Stimulated activated memory B cell treated with anti-CD40 and anti-IgM and Interleukin-4, amounts not matched to agents 10 μg/mL and 1 μg/mL and 100 μg/mL, for 72 hours (primary cell): ENCODE measurements at places on chromosomes 12 and 14.

DNA sequence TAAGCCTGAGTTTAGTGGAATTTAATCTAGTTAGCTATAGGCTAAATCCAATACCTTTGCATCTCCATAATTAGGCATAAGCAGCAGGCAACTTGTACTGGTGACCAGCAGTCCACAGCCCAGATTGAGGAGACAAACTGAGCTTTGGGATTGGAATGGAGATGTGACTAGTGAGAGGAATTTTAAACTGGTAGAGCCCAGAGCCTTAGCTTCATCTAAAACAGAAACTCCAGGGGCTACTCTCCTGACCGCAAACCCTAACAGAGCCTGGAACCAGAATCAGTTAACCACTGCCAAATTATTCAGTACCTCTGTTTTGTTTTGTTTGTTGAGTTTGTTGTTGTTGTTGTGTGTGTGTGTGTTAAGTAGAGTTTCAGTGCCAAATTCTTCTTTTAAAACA lies 53.2 kb downstream of the TSPAN19 start:
- no peak for ATAC-seq

DNA sequence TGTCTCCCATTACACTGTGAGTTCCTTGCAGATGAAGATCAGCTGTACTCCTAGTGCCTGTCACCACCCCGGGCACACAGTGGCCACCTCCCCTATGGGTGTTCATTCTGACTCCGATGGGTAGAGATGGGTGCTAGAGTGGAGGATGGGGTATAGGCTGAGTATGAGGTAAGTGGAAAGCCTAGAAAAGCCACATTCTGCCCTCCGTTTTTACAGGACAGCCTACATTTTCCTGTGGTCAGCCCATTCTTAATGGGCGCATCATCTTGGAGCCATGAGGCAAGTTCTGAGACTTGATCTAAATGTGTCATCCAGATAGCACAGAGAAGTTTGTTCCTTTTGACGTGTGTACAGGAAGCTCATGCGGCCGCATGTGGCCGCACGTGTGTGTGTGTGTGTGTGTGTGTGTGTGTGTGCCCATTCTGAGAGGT lies 166.7 kb upstream of the HIF1A start:
- ATAC-seq = peak; percentile 42

GRCh38 chr14:104436741-104437701 lies 142.5 kb upstream of the C14orf180 start:
- no peak for ATAC-seq

DNA sequence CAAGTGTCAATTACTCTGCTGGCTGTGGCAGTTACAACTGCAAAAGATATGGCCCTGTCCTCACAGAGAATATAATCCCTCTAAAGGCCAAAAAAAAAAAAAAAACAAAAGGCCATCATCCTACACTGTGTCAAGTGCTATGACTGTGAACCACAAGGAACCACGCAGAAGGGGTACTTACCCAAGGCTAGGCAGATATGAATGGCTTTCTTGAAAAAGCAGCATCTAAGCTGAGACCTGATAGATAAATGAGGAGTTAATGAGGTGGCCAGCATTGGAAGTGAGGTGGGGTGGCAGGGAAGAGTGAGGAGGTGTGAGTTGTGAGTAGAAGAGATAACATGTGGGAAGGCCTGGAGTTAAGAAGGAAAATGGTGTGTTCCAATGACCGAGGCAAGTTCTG lies 16.4 kb upstream of the IL22 start:
- no peak for ATAC-seq

DNA sequence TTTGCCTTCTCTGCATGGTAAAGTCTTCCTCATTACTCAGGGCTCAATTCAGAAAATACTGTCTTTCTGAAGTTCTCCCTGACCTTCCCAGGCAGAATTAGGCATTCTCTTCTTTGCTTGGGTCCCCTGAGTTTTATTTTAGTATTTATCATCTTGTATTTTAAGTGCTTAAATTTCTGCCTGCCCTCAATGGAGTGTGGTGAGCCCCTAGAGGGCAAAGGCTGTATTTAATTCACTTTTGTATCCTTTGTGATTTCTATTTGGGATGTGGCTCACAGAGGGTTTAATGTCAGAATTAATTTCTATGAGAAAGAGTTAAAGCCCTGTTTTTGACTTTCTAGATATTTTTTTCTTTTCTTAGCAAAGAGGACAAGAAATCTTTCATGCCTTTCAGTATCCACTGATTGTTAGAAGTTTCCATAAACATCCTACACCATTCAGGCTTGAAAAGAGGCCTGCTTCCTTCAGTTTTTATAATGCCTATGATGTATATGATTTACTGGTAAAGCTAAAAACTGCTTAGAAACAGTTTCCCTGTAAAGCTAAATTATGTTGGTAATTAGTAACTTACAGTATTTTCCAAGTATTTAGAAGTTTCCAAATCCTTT lies 55.6 kb upstream of the PTPRB start:
- ATAC-seq = no peak

- ATAC-seq = no peak
These were observed 15.8 kb upstream of the RASSF8 start for GRCh38 chr12:25942709-25943108.

- ATAC-seq = no peak
These were observed 19.5 kb downstream of the MAPK1IP1L start for GRCh38 chr14:55070981-55071411.

DNA sequence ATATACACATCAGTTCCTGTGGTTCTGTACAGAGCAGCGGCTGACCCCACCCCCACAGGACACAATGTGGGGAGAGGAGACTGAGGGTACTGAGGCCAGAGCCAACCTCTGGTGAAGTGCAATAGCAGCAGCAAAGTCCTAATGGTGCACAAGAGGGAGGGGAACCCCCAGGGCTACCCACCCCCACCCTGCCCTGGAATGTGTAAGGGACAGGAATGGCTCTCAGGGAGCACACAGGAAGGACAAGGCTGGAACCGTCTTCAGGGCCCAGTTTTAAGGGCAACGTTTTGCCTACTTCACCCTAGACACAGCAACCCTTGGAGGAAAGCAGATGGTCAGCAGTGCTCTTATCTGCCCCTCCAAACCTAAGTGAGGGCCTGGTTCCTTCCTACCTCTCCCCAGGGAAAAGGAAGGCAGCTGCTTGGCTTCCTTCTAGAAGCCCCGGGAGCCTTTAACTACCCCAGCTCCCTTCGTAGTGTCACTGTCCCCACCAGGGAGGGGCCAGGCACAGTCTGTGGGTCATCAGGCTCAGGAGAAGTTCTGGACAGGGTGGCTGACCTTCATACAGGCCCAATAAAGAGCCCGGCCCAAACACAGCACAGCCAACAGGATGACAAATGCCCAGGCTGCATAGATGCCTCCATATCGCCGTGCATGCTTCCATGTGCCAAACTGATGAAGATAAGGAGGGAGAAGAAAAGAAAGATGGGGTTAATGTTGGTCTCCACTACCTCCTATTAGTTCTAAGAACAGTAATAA lies 3.0 kb downstream of the PIP4P1 start:
- ATAC-seq = no peak

DNA sequence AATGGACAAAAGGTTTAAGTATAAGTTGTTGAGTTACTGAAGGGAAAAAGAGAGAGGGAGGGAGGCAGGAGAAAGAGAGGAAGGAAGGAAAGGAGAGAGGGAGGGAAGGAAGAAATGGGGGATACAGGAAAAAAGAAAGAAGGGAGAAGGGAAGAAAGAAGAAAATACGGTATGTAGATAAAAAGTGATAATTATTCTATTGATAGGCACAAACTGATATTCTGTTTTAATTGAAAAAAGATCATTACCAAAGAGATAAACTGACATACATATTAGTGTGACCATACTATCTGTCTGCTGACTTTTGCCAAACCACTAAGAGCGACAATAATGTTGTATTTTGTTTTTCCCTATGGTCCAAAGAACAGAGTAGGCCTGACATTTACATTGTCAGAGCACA lies 154.5 kb downstream of the LRFN5 start:
- ATAC-seq = no peak

GRCh38 chr12:62264706-62265105 lies 4.5 kb downstream of the USP15 start:
- no peak for ATAC-seq

GRCh38 chr12:28059668-28060067 lies 87.1 kb upstream of the PTHLH start:
- ATAC-seq = no peak

DNA sequence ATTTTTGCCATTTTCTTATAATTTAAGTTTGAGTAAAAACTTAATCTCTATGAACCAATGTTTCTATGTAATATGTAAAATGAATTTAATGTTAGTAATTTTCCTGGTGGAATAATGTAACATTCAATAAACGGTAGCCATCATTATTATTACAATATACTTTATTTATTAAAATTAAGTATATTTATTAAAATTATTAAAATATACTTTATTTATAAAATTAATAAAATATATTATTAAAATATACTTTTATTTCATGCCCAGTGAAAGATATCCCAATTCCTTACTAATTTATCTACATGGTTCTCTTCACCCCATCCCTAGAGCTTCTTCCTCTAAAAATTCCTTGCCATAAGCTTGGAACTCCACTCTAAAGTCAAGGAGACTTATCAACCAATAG lies 2.5 kb downstream of the CAPS2 start:
- no peak for ATAC-seq

- ATAC-seq = no peak
These were observed 153.9 kb downstream of the KIF26A start for GRCh38 chr14:104292084-104292970.

DNA sequence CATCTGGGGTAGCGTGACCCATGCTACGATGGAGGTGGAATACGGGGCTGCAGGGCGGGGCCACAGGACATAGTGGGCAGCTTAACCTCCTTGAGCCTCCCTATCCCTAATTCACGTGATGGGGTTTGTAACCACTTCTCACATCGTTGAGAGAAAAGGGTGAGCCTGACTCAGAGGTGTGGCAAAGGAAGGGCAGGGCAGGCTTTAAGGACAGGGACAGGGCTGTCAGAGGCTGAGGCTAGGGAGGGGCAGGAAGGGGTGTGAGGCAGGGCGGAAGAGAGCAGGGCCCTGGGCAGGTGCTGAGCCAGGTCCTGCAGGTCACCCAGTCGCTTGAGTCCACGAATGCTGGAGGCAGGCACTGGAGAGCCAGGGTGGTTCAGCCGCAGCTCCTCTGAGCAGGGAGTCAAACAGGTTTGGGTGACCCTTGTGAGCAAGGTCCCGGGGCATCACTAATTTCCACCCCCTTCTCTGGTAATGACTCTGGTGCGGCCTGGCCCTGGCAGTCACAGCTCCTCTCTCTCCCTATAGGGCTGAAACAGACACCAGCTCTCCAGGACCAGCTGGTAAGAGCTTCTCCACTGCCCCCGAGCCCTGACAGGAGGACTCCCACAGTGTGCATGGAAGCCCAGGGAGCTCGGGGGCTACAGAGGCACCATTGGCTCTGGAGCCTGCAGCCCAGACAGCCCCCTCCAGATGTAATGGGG lies 7.5 kb upstream of the AQP2 start:
- no peak for ATAC-seq

DNA sequence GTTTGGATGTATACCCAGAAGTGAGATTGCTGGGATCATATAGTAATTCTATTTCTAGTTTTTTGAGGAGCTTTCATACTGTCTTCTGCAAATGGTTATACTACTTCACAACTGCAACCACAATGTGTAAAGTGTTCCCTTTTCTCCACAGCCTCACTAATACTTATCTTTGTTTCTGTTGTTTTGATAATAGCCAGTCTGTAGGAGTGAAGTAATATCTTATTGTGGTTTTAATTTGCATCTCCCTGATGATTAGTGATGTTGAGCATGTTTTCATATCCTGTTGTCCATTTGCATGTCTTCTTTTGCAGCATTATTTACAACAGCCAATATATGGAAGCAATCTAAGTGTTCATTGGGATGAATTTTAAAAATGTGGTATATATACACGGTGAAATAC lies 29.9 kb downstream of the GABARAPL1 start:
- ATAC-seq = no peak

GRCh38 chr14:72850360-72850759 lies 43.5 kb downstream of the DPF3 start:
- ATAC-seq = no peak
